ENCODE measurements at places on chromosomes 11 and 22.
A peak's percentile ranks its signal among the peaks of the same experiment; 100 is the strongest.

DNA sequence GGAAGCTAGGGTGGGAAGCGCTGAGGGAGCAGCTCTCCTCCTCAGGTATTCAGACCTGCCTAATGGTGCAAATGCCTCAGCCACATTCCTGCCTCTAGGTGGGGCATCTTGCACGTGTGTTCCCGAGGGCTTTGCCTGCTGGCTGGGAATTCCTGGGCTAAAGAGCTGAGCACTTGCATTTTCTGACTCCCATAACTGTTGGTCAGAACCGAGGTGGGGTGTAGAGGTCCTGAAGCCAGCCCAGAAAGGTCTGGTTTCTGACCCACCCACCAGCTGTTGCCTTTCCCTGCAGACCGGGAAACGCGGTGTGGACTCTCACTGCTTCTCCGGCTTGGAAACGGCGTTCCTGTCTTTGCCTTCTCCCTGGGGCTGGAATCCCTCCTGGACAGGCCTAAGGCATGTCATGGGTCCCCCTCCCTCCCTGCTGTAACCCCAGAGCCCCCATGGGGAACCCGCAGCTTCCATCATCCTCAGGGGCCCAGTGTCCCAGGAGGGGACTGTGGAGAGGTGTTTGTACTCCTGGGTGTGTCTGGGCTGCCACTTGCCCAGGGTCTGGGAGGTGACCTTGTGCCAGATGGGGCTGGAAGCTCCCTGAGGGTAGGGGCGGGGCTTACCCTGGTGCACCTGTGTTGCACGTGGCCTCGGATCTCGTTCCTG lies 24.0 kb upstream of the SMIM38 start:
- no peak for DNase-seq

DNA sequence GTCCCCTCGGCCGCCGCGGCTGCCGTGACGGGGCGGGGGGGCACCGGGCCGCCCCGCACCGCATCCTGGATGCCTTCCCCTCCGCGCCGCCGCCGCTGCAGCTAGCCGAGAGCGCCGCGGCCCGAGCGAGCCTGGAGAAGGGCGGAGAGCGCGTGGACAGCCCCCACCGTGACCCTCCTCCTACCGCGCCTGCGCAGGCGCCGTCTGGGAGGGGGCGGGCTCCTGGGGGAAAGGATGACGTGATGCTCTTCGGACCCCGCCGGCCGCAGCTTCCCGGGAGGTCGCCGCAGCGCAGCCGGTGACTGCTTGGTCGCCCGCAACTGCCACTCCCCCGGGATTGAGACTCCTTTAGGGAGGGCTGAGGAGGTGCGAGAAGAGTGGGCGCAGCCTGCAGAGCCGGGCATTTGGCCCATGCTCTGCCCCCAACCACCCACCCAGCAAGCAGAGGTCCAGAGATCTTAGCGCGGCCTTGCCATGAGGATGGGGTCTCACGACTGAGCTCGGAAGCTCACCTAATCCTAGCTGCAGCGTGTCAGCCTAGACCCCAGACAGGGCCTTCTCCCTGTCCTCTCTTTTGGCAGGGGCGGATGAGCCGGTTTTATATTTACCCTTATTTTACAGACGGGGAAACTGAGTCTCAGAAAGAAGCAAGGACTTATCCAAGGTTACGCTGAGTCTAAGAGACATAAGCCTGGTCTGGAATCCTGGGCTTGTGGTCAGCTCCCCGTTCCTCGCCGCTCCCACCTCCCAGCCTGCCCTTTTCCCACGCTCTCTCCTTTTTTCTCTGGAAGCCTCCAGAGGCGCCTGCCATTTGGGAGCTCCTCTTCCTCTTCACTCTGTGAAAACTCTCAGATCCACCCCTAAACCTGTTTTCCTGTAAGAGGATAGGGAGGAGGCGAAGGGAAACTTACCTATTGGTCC lies at the start of gene DENND5A:
DENND5A (minus strand) TSS at position 140 of the 921 bp plus-strand sequence. CDS start 281 bp downstream, outside the sequence.
- peak; percentile 10 for DNase-seq

DNA sequence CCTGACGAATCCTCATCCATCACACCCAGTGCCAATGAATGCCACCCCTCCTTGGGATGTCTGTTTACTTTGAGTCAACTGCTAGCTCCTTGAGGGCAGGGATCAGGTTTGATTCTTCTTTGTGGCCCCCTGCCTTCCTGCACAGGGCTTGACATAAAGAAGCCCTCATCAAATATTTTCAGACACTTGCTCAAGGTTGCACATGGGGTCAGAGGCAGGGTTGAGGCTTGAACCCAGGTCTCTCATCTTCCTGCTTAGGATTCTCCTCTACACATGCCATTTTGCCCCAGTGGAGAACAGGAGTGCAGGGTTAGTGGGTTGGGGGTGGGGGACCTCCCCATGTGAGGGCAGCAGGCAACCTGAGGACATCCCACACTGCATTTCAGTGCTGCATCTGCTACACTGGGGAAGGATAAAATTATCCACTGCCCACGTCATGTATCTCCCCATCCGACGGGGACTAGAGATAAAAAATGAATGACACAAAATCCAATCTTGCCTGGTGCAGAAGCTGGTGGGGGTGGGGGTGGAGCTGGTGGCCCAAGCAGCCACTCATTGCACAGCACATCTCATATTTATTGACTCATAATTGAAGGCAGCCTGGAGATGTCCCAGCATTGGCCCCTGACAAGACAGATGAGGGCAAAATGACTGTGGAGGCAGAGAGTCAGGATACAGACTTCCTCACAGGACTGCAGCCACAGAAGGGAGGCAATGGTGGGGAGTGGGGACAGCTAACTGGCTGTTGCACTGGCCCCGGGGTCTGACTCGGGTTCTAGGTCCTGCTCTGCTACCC lies 41.3 kb downstream of the NEU3 start:
- DNase-seq, result no peak

DNA sequence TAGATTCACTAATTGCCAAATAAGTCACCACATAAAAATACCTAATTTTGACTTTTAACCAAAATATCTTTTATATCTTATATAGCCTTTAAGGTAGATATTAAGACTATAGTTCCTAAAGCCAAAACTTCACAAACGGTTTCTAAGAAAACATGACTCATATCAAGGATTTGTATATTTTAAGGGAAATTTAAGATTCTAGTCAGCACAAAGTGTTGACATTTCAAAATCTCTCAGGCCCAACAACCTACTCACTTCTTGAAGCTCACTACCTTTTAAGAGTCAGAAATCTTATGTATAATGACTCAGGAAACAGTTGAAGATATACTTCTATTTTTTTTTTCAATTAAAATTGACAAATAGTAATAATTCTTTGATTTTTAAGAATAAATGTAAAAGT lies 221.9 kb downstream of the SBF2 start:
- DNase-seq, result no peak

DNA sequence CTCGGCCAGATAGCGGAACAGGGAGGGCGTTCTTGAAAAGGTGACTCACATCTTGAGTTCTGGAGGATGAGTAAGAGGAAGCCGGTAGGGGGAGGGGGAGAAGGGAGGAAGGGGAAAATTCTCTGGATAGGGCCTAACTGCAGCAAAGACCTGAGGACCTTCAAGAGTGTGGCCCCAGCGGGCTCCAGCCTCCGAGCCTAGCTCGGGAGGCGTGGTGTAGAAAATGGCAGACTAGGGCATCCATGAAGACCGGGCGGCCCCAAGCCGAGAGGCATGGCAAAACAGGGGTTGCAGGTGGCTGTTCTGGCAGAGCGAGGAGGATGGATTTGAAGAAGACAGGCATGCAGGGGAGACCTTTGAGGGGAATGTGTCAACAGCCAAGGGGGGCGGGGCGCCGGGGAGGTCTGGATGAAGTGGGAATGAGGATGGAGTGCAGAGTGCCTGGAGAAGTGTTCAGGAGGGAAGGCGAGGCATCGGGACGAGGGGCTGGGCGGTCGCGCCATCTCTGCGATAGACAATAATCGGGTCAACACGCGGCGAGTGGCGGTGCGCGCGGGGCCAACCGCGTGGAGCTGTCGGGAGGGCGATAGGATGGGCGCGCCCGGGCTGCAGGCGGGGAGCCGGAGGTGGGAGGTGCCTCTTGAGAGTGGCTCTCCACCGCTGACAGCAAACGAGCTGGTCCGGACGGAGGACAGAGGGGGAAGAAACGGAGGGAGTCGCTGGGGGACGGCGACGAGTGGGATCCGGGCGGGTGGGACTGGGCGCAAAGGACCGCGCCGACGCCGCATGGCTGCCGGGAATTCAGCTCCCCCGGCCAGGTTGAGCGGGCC lies 40.0 kb upstream of the CREB3L1 start:
- DNase-seq, result no peak

GRCh38 chr22:20514658-20515406 lies 7.4 kb downstream of the MED15 start:
- DNase-seq, result no peak

DNA sequence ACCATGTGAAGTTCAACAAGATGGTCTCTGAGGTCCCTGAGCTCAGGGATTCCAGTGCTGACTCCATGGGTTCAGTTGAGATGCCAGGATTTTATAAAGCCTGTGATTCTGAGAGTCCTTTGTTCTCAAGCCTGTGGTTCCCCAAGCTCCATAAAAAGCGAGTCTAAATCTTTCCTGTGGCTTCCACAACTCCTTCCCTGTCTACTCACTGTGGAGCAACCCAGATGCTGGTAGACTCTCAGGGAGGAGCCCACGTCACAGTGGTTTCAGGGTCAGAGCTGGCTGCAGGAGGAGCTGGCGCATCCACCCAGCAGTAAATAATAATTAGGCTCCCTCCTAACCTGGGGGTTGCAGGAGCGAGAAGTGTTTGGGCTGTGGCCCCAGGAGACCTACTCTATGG lies 2.0 kb upstream of the RELT start:
- DNase-seq, result no peak

DNA sequence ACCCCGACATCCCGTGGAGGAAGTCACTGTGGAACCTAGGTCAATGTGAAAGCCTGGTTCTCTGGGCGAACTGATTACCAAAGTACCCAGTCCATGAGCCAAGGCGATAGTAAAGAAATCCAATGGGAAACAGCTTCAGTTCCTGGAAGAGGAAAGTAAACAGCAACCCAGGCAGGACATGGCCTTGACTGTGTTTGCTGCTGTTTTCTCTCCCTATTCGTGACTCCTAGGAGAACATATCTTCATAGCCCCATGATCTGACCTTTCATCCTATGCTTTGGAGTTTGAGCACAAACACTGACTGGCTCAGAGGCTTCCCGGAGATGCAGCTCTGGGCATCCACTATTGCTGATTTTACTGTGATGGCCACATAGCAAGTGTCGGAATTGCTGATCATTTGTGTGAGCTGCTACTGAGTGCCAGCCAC lies 45.1 kb downstream of the LRFN4 start:
- no peak for DNase-seq

DNA sequence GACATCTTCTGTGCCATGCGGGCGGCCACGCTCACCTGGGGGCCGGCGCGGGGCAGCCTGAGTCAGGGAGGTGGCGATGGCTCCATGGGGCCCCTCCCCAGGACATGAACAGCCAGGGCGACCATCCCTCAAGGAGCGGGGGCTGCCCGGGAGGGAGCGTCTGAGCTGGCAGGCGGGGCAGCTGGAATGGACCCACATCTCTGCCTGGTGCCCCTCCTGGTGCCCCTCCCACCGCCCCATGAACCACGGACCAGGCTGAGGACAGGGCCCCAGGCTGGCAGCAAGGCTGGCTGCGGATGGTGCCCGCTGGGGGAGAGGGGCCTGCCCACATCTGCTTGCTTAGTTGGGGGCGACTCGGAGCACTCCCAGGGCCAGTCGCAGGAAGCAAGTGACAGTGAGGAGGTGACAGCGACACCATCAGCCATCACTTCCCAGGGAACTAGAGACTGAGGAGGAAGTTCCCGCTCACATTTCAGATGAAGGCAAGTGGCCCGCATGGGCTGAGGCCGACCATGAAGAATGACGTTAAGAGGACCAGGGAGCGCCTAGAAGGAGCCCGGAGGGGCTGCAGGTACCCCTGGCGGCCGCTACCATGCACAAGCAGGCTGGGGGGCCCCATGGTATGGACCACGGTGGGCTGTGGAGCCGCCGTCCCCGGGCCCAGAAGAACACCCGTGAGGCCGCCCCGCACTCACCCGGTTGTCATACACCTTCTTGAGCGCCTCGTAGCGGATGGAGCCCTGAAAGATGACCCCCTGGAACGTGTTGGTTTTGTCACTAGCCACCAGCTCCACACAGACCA lies 37.3 kb downstream of the KIAA0930 start:
- DNase-seq, result no peak

DNA sequence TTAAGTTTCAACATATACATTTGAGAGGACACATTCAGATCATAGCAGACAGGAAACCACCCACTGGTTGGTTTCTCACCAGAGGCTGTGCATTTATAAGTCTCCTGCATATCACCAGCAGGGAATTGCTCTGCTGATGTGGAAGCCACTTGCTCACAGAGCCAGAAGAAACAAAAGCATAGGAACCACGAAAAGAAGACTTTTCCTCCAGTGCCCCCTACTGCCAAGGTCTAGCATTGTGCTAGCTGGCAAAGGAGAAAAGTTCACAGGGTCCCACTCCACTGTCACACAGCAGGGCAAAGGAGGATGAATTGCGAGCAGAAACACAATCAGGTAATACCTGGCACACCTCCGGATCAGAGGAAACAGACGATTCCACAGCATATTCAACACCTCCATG lies 28.9 kb upstream of the ISX start:
- no peak for DNase-seq

GRCh38 chr11:116615211-116615865 lies 157.4 kb downstream of the BUD13 start:
- DNase-seq, result no peak

GRCh38 chr22:27561286-27561904 lies 240.2 kb downstream of the MN1 start:
- DNase-seq, result no peak

DNA sequence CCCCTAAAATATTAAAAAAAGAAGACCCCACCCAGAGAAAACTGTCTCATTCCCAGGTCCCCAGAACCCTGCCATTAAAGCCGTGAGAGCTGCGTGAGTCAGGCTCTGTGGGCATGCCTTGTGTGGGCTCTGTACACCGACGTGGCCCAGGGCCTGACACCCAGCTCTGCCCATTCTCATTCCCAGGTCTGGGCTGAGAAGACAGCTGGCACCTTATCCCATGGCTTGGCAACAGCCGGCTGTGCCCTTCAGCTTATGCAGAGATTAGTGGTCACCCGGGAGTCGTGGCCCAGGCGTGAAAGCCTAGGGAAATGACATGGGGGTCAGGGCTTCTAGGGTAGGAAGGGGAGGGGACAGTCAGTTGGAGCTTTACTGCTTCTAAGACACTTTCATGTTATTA lies 31.9 kb downstream of the OTOG start:
- no peak for DNase-seq

- no peak for DNase-seq
Measured at GRCh38 chr22:50084614-50085021, 608 bp downstream of the MLC1 start.

- no peak for DNase-seq
Measured at GRCh38 chr22:35917651-35918050, 111.0 kb downstream of the RBFOX2 start.
